Hematopoietic multipotent progenitor cell treated with erythropoietin and hydrocortisone succinate and interleukin-3 and kit ligand, for 17 days (in vitro differentiated cells): ENCODE measurements at places on chromosomes 1 and 21.

- peak; percentile 29 for DNase-seq
Measured at GRCh38 chr1:230632273-230632873, 9.9 kb upstream of the COG2 start.

GRCh38 chr1:27348861-27349783 lies 7.3 kb downstream of the SYTL1 start:
- no peak for DNase-seq

- DNase-seq: no peak
Measured at GRCh38 chr21:15098908-15099307, 34.1 kb upstream of the NRIP1 start.

GRCh38 chr1:162868972-162869371 lies 8.0 kb upstream of the CCDC190 start:
- DNase-seq: no peak

- DNase-seq: no peak
Measured at GRCh38 chr1:55040933-55041494, 1.7 kb downstream of the PCSK9 start.

- no peak for DNase-seq
Measured at GRCh38 chr1:94463056-94463764, 45.0 kb downstream of the ABCD3 start.

GRCh38 chr1:204357551-204358490 lies 1.9 kb downstream of the PLEKHA6 start:
- no peak for DNase-seq

DNA sequence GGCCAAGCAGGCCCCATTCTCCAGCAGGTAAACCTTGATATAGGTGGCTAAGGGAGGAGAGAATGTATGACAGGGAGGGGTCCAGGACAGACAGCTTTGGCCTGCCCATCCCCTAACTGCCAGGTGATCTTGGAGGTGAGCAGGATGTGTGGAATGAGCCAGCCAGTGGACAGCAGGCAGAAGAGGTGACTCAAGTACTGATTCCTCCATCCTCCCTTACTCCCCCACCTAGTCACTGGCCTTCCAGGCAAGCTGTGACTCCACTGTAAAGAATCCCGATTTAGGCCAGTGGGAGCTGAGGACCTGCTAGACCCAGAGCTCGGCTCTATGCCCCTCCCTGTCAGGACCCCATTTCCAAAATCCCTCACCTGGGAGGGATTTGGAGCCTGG lies 36.6 kb downstream of the RIMS3 start:
- DNase-seq: no peak

DNA sequence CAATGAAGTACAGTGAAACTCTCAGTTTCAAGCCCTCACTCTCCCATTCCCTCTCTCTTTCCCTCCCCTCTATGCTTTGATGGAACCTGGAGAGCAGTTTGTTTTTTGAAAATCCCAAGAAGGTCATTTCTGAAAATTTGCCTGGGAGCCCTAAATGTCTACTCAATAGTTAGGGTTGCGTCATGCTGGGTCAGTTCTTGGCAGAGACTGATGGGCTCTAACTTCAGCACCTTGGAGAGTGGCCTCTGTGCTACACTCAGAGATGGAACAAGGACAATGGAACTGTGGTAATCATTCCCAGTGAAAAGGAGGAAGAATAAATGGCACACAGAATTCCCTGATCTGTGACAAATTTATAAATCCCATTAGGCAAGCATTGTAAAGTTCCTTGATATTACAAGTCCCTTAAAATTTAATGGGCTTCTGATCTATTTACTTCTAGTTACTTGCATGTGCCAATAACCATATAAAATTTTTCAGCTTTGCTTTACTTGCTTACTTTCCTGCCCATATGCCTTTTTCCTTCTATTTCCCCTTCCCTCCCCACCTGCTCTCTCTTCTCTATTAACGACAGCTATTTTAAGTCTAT lies 182.9 kb upstream of the KCND3 start:
- DNase-seq: no peak

GRCh38 chr1:14800014-14800413 lies 201.5 kb downstream of the KAZN start:
- no peak for DNase-seq

GRCh38 chr1:201813226-201813625 lies 15.7 kb upstream of the IPO9 start:
- DNase-seq: no peak

GRCh38 chr1:113783254-113784103 lies 24.2 kb upstream of the PHTF1 start:
- peak; percentile 73 for DNase-seq

GRCh38 chr1:147628441-147628840 lies 41.9 kb downstream of the ACP6 start:
- DNase-seq: no peak

GRCh38 chr1:155850345-155850744 lies 6.7 kb downstream of the GON4L start:
- no peak for DNase-seq

- no peak for DNase-seq
Measured at GRCh38 chr1:163768576-163768975, 446.8 kb downstream of the NUF2 start.
